ENCODE measurements at places on chromosomes 12 and 14.

DNA sequence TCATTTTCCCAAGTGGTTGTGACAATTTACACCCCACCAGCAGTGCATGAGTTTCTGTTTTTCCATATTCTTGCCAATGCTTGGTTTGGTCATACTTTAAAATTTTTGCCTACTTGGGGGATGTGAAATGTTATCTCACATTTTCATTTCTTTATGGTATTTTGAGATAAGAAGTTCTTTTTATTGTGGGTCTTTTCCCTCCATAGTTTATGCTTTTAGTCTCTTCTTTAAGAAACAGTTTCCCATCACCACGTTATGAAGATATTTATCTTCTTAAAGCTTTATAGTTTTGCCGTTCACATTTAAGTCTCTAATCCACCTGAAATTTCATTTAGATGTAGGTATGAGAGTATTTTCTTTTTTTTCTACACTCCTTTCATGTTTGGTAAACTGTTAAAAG, 95.7 kb downstream of the PPM1A start:
- DNase-seq = no peak

GRCh38 chr12:128606051-128606450, 217.7 kb downstream of the SLC15A4 start:
- no peak for DNase-seq

DNA sequence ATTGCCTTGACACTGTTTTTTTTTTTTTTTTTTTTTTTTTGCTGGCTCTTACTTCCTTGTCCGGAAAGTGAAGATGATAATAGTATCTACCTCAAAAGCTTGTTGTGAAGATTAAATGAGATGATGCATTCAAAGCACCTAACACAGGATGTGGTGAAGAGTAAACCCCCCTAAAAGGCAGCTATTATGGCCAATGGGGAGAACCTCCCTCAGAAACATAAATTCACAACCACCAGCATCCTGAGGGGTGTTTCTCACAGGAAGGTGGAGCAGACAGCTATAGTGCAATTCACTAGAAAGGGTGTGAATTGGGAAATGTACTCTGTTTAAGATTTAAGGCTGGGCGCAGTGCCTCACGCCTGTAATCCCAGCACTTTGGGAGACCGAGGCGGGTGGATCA, 85.4 kb upstream of the CRY1 start:
- DNase-seq = no peak

GRCh38 chr14:95500201-95500681, 16.2 kb downstream of the SYNE3 start:
- no peak for DNase-seq

- DNase-seq = no peak
These were observed 477.9 kb downstream of the ATP23 start for GRCh38 chr12:58419196-58419760.

DNA sequence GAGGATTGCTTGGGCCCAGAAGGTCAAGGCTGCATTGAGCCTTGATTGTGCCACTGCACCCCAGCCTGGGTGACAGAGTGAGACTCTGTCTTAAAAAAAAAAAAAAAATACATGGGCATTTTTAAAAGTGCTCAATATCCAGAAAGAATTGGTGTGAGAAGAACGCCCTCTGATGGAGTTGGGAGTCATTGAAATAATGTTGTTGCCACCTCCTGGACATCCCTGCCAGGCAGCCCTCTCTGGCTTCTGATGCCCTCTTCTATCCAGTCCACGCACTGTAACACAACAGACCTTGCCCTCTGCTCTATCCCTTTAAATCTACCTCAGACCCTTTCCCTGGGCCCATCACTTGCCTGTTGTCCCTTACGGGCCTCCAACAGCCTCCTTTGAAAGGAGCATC, 4.9 kb downstream of the PTGDR start:
- no peak for DNase-seq

DNA sequence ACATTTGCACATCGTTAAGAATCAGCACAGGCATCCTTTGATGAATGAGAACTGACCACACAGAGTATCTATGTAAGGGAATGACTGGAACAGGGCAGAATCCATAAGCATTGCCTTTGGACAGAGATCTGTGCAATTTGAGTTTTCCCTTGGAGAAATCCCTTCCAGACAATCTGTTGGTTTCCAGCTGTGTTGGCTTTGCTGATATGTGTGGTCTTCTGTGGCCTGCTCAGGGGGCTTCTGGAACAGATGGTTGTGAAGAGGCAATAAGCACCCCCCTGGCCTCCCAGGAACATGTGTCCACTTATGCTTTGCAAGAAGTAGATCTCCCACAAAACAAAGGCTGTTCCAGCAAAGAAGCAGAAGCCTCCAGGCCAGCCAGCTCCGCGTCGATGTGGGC, 111.4 kb upstream of the TMEM132C start:
- DNase-seq = no peak

GRCh38 chr14:93240678-93241000, 33.6 kb downstream of the UBR7 start:
- DNase-seq = no peak

DNA sequence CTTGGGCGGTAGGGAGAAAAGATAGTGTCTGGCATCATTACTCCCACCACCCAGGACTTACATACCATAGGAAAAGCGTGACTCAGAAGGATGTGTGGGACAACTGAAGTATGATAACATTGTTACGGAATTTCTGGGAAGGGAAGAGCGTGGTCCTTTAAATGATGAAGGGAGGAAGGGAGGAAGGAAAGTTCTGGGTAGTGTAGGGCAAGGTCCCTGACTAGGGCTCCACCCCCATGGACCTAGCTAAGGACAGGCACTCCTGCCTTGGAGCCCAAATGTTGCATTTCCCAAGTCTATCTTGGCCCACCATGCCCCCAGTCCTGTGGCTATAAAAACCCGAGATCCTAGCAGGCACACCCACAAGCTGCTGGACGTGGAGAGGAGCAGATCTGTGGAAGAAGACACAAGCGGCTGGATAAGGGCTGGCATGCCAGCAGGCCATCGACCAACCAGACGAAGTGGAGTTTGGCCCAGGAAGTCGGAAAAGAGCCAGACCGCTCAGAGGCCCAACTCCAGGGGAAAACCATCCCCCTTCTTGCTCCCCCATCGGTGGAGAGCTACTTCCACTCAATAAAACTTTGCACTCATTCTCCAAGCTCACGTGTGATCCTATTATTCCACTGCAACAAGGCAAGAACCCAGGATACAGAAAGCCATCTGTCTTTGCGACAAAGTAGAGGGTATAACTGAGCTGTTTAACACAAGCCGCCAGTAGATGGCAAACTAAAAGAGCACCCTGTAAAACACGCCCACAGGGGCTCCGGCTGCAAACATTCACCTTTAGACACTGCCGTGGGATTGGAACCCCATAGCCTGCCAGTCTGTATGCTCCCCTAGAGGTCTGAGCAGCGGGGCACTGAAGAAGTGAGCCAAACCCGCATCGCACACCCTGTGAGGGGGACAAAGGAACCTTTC, 23.0 kb upstream of the RAB21 start:
- DNase-seq = no peak

DNA sequence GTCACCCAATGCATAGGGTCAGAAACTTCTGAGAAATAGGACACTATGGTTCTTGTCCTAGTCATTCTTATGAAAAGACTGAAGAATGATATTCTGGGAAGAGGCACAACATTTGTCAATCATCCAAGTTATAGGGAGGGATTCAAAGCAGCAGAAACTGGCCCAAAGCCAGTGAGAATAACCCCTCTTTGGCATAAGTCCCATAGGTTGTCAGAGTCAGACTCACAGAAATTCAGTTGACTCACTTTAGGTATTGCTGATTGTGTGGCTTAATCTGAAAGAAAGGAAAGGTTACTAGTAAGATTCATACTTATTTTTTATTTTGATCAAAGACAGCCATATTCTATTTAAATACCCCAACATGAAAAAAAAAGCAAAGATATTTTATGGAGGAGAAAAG, 151.0 kb downstream of the SRGAP1 start:
- DNase-seq = no peak

DNA sequence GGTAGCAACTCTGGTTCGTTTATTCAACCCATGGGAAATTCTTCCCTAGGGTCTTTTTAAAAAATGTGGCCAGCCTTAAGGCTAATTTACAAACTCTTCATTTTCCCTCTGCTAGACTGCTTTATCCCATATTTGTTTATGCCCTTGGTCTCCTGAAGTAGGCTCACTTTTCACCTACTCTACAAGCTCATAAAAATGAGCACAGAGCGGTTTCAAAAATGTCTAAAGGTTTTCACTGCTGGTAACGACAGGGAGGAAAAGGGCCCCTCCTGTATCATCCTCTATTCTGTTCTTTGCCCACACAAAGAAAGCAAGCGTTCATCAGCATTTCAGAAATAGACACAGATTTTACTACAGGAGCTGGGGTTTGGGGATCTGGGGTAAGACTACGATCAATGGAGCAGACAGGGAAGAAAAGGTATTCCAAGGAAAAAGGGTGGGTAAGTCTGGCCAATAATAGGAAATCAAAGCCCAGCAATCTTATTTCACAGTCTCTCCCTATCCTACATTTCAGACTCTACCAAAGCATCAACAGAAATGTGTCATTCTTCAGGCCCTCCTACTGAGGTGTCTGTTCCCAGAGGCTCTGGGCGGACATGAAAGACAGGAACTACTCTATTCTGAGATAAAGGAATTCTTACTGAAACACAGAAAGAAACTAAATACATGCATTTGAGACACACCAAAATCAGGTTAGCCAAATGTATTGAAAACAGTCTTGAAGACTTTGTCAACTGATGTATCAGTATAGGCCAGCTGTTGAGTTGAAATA, 86.4 kb downstream of the SPPL3 start:
- DNase-seq = no peak

GRCh38 chr14:22996768-22997654, 12.9 kb downstream of the C14orf93 start:
- no peak for DNase-seq

GRCh38 chr12:109981311-109981710, 14.9 kb downstream of the GIT2 start:
- DNase-seq = no peak

DNA sequence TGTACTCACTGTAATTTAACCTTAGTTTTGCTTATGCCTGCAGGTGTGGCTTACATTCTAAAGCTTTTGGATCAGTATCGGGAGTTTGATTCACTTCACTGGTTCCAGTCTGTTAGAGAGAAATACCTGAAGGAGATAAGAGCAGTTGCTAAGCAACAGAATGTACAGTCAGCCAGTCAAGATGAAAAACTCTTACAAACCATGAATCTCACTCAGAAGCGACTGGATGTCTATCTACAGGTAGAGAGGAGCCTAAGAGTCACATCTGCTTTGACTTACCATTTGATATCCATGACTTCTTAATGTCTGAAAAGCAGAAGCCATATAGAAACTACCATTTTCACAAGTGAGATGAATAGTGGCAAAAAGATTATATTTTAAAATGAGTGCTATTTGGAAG, 56.5 kb downstream of the WASHC4 start:
- DNase-seq = no peak

DNA sequence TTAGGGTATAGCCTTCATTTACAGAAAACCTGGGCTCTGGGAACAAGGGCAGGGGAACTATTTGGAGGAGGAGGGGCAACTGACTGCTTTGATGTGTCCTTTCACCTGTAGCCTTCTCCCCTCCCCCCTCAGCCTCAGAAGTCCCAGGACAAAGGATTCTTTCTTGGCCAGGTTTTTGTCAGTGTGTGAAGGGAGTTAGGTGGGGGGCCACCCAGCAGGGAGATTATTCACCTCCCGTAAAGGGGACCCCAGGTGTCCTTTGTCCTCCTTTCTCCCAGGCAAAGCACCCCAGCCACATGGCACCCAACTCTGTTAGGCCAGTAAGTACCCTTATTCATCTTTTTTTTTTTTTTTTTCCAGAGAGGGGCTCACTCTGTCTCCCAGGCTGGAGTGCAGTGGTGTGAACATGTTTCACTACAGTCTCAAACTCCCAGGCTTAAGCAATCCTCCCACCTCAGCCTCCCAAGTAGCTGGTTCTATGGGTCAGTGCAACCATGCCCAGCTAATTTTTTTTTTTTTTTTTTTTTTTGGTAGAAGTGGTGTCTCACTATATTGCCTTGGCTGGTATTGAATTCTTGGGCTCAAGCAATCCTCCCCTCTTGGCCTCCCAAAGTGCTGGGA, 723 bp upstream of the NFE2 start:
- no peak for DNase-seq

DNA sequence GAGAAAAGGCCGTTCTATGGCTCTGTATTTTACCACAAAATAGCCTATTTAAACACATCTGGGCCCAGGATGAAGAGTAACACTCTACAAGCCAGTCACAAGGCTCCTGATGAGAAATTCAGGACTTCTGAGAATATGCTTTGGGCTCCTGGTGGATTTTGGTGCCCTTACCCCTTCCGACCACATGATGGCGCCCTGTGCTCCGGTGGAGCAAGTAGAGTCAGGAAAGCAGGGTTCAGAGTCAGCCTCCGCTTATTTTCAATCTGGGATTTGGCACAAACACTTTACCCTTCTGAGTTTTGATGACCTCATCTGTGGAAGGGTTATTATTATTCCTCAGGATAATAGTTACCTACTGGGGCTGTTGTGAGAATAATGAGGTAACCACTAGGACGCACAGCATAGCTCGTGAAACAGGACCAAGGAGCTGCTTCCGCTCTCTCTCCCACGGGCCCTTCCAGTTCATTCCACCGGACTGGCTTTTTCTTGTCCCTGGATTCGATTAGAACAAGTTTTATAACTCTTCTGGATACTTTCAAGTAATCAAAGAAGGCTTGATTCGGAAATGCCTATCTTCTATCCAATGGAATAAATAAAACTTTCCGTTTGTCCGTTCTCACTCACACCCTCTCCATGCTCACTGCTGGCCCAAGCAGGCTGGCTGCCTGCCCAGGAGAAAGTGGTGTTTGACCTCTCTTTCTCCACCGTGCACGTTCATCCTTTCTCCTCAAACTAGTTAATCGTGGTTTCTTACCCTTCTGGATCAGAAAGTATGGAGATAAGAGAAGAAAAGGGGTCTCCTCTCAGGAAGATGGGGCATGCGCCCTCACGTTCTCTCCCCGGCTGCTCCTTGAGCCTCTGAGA, 104.6 kb downstream of the GALC start:
- DNase-seq = no peak

DNA sequence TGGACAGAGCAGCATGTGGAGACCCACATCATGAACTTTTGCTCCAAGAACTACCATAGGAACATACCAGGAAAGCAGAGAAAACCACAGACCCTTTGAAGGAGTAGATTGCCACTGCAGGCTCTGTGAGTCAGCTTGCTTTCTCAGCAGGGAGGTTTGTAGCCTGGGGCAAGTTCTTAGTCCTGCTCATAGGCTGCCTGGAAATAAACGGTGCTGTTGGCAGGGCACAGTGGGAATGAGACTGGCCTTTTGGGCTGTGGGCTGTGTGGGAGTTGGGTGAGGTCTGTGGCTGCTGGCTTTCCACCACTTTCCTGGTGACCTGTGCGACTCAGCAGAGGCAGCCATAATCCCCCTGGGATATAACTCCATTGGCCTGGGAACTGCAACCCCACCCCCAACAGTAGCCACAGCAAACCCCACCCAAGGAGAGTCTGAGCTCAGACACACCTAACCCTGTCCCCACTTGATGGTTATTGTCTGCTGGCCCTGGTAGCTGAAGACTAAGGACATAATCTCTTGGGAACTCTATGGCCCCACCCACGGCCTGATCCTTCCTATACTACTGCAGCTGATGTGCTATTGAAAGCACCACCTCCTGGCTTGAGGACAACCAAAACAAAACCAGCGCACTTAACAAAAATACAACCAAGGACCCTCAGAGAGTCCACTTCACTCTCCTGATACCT, 192.1 kb upstream of the GARIN6 start:
- no peak for DNase-seq
